NCI-H774 (cell line): ENCODE measurements at places on chromosomes 3 and 15.

DNA sequence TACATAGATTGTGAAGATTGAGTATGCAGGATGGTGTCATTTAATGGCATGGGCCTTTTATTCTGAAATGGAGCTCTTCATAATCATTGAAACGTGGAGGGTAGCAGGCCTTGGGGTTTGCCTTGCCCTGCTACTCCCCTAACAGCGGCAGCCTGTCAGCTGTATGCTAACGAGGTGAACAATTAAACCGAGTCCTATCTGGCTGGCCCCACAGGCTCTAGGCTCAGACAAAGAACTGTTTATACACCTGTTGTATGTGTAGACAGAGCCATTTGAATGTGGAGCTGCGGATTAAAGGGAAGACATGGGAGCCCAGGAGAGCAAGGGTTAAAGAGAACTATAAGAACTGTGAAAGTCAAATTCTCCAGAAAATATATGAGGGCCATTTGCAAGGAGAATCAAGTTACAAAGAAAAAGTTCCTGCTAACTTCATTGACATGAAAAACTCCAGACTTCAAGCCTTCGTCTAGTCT, 116.7 kb upstream of the CGNL1 start:
- DNase-seq = peak; percentile 98

- DNase-seq = no peak
These were observed 54.8 kb upstream of the CGNL1 start for GRCh38 chr15:57321485-57321884.

DNA sequence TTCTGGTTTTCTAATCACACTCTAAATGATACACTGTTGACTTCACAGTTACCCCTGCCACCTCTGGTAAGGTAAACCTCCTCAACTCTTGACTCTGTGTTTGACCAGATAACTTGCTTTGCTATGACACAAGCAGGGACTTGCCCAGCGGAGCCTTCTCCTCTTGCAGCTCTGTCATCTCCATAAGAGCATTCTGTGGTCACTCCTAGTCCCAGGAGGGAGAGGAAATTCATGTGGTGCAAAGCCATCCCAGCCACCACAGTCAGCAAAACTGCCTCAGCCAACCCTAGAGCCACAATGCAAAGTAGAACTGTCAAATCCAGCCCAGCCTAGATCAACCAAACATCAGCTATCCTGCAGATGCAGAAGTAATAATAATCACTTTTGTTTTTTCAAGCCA, 144.7 kb upstream of the GADL1 start:
- DNase-seq = no peak

DNA sequence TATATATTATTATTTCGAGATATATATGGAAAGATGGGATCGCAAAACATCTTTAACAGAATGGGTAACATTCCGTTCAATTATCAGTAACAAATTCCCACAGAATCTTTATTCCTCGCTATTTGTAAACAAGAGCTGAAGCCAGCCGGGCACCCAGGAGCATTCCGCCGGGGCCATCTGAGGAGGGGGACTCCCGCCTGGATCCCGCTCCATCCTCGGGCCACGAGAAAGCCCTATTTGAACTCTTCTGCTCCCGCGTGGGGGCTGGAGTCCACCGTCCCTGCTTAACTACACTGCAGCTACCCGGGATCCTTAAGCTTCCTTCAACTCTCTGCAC, 687 bp downstream of the GPR176 start:
- DNase-seq = no peak

- DNase-seq = no peak
These were observed 40.7 kb downstream of the OXSM start for GRCh38 chr3:25830373-25831280.

DNA sequence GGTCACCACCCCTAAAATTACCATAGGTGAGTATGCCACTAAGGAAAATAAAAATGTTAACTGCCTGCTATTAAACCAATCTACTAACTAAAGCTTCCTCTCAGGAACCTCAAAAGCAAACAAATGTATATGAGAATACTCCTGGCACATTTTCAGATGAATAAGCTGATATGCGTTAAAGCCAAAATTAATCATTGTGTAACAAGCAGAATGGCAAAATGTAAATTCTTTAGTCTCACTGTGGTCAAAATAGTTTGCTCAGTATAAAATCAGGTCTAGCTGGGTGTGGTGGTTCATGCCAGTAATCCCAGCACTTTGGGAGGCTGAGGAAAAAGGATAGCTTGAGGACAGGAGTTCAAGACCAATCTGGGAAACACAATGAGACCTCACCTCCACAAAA, 53.6 kb downstream of the SUMF1 start:
- no peak for DNase-seq

- DNase-seq = no peak
These were observed 485.2 kb upstream of the PROK2 start for GRCh38 chr3:72270072-72270681.

DNA sequence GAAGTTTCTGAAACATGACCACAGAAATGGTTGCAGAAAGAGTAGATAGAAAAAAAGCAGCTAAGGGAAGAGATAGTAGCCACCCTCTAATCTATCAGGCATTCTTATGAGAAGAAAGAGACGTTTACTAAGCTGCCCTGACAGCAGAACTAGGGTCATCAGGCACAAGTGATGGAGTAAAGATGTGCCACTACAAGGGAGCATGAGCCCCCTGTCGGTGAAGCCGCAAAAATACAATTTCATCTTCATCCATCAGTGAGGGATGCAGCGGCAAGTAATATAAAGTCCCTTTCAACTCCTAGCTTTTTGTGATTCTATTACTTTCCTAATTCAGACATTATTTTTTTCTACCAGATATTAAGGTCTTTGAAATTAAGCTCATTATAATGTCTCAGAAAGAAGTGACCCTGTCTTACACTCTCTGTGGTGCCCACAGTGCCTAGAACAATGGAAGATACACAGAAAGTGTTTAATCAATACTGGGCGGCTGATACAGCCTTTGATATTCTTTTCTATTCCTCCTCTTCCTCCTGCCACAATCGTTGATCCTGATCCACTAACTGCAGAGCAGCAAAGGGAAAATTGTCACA, 651.6 kb downstream of the NTRK3 start:
- no peak for DNase-seq

DNA sequence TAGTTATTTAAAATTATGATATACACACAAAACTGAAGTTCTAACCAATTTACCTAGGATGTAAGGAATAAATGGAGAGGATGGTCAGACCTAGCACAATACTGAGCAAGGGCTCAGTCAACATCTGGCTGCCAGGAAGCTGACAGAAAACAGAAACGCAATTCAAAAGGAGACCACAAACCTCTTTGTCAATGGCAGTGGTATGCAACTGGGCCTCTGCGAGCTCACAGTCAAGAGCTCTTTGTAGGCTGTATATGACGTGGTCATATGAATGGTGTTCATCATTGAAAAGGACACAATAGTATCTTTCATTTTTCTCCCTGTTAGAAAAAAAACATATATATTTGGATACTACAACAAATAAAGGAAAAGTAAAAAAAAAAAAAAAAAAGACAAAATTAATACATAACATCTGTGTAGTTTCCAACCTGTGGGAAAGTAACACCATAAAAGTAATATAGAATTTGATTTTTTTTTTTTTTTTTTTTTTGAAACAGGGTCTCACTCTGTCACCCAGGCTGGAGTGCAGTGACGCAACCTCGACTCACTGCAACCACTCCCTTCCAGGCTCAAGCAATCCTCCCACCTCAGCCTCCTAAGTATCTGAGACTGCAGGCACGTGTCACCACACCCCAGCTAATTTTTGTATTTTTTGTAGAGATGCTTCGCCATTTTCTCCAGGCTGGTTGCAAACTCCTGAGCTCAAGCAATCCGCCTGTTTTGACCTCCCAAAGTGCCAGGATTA, 37.9 kb downstream of the UBR1 start:
- no peak for DNase-seq

- DNase-seq = no peak
These were observed 5.5 kb downstream of the CHSY1 start for GRCh38 chr15:101246391-101246790.

GRCh38 chr3:31724116-31724515, 191.4 kb downstream of the STT3B start:
- no peak for DNase-seq

DNA sequence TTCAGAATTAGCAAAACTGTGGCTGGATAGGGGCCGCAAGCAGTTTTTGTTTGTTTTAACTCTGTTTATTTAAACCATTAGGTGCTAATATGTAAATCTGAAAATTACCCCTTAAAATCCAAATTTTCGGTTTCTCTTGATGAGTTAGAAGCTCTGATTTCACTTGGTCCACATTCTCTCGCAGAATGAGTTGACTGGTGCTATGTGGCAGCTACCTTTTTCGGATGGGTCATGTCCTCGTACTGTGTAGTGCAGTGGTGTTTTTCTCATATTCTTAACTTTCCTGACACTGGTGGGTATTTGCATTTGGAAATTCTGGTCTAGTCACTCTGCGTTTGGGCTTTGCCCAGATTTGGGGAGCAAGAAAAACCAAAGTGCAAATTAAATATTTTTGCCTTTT, 87.1 kb downstream of the DIPK2A start:
- no peak for DNase-seq

DNA sequence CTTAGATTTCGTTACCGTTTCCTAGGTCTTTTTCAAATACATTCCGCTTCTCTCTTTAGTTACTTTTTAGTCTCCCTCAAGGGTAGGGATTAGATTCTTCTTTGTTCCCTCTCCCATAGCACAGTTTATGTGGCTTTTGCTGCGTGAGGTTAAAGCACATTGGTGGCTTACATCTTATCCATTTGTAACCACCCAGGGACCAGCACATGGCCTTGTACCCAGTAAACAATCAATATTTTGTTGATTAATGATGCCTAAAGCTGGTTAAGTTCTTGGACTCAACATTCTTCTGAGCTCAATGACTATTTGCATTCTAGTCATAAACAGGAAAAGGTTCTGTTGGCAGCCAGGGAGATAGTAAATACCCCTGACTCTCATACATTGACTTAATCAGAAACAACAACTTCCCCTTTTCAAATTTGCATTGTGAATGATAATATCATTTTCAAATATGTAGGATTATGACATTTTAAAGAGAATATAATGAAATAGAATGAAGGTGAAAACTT, 60.2 kb downstream of the CACNA1D start:
- DNase-seq = no peak

DNA sequence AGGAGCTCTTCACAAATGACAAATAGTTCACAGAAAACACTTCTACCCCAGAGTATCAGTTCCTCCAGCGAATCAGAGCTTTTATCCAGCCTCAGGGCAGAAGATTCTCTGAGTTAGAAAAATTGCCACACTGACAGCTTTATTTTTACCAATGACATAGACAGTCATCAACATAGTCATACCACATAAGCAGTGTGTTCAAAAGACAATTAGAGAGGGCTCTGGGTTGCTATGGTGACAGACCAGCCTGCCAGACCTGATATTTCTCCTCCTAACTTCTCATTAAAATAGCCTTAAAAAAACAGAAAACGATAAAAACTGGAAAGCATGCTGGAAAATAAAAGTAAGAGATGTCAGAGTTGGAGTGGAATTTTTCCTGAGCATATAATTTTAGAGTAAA, 45.9 kb upstream of the COL6A5 start:
- no peak for DNase-seq

DNA sequence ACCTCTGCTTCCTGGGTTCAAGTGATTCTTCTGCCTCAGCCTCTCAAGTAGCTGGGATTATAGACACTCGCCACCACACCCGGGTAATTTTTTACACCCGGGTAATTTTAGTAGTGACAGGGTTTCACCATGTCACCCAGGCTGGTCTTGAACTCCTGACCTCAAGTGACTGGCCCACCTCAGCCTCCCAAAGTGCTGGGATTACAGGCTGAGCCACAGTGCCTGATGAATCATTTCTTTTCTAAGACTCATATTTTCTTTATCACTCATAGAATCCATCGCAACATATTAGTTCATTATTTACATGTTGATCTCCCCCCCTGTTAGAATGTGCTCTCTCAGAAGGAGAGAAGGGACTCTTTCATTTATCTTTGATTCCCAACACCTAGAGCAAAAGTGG, 109.5 kb upstream of the PTPRG start:
- DNase-seq = no peak

- DNase-seq = peak; percentile 37
These were observed 3.1 kb downstream of the MST1R start for GRCh38 chr3:49900491-49901153.

DNA sequence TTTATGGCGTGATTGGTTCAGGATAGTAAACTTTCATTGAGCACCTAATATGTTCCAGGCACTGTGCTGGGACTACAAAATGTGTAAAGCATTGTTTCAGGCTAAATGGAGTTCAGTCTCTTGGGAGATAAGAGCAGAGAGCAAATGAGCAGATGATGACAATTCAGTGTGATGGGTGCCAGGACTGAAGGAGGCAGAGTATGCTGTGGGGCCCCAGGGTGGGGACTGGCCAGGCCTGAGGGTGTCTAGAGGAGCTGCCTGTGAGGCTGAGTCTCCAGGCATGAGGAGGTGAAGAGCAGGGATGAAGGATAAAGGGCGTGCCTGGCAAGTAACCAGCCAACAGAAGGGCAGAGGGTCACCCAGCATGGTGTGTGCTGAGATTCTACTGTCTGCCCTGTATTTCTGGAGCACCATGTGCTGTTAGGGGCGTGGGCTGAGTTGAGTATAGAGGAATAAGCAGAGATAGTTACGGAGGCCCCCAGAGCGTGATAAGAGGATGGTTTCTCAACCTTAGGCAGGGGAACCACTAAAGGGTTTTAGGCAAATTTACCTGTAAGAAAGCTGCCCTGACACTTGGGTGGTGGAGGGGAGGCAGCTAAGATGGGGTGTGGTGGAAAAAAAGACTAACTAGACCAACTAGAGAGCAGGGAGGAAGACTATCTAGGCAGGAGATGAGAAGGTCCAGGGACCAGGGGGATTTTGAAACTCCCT, 38.5 kb downstream of the EPHB1 start:
- no peak for DNase-seq

- no peak for DNase-seq
These were observed 149.7 kb upstream of the NUDT16 start for GRCh38 chr3:131231710-131232389.
